A172 (cell line): ENCODE measurements at places on chromosomes 7 and 10. TPM values are rescaled to one million over a fixed set of nuclear protein-coding genes. Genes with fewer than 3 reads are reported as not detected.

GRCh38 chr10:10917031-10917430 is 100.6 kb upstream of the CELF2 start:
- no peak for DNase-seq

DNA sequence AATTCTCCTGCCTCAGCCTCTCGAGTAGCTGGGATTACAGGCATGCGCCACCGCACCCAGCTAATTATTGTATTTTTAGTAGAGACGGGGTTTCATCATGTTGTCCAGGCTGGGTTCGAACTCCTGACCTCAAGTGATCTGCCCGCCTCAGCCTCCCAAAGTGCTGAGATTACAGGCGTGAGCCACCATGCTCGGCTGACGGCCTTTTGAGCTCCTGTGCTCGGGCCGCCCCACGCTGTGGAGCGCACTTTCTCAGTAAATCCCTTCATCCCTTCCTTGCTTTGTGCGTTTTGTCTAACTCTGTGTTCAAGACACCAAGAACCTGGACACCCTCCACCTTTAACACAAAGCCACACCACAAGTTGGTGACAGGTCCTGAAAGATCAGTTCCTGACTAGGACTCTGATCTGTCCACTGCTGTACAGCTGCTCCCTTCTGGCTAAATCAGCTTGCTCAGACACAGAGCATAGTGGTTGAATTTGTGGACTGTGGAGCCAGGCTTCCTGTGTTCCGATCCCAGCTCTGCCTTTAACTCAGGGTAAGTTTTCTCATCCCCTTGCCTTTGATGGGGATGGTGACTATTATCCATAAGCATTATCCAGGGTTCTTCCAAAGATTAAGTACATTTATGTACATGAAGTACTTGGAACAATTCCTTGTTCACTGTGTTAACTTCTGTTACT is 20.1 kb downstream of the CHST3 start:
- DNase-seq = no peak

NUTM2B gene
- total RNA-seq = 1.2 TPM in 2 replicates

- DNase-seq = no peak
Measured at GRCh38 chr7:1562116-1562515, 6.1 kb upstream of the TMEM184A start.

ZMYND11 gene
- total RNA-seq = 91.1 and 113 TPM in 2 replicates

- DNase-seq = peak; percentile 5
Measured at GRCh38 chr10:61028861-61029361, 84.9 kb upstream of the RHOBTB1 start.

FAM25G gene
- not detected in 2 replicates for total RNA-seq

DNA sequence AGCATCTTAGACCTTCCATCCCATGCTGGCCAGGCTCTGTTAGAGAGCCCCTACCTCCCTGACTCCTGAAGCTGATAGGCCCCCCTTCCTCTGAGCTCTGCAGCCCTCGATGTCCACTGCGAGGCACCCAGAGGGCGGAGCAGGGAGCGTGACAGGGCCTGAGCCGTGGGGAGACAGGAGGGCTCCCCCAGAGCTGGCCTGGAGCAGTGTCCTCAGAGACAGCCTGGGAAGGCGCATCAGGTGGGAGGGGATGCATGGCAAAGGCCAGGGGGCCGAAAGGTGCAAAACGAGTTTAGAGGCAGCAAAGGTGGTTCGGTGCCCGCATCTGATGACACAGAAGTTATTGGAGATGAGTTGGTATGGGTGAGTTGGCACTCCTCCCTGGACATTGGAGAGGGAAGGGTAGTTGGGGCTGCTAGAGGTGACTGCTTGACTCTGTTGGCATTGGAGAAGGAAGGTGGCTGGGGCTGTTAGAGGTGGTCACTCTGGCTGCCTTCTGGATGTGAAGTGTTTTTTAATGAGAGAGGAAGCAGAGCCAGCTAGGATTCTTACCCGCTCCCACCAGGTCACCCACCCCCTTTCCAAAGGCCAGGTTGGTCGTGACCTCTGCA is 53.1 kb downstream of the PRF1 start:
- DNase-seq = no peak

DNA sequence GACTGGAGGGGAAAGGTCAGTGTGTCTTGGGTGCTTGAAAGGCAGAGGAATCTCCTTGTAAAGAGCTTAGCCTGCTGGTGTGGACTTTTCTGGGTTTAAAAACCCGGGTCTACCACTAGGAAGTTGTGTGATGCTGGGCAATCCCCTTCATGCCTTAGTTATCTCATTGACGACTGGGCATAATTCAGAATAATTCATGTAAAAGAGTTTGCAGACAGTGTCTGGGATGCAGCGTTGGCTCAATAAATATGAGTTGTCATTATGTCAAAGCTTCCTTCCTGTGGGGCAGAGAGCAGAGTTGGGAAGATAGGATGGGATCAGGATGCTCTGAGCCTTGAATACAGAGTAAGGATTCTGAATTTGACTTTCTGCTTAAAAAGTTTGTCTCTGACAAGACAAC is 196.4 kb downstream of the ADRA2A start:
- DNase-seq = no peak

GRCh38 chr7:12257582-12257981 is 46.5 kb downstream of the TMEM106B start:
- peak; percentile 56 for DNase-seq
